Stimulated activated CD4-positive, alpha-beta T cell treated with anti-CD3 and anti-CD28 coated beads, Interleukin-4, amount 100 ng/mL, for 24 hours (primary cell): ENCODE measurements at places on chromosomes 13 and 19.
A peak's percentile ranks its signal among the peaks of the same experiment; 100 is the strongest.

GRCh38 chr13:80086304-80086721 is 254.6 kb downstream of the SPRY2 start:
- no peak for DNase-seq

GRCh38 chr19:18507727-18508440 is 14.0 kb downstream of the ELL start:
- DNase-seq = no peak

DNA sequence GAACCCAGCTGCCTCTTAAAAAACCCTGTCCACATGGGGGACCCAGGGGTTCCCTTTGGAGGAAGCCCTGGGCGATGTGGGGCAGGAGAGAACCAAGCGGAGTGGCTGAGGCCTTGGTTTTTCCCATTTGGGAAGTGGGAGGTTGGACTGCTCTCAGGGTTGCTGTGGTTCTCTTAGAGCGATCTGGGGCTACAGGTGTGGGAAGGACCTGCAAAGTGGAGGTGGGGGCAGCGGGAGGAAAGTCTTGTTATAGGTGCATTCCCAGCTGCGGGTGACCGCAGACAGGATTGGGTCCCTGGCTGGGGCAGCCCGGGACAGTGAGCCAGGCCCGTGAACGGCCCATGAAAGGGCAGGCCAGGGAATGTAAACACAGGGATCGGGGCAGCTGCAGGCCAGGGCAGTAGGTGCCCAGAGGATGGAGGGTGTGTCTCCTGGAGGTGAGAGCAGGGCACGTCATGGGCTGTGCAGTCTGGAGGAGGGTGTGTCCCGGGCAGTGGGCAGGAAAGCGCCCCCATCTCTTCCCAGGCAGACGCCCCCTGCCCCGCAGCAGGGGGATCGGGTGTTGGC is 814 bp downstream of the SLC25A23 start:
- DNase-seq = no peak

GRCh38 chr13:97212601-97213040 is 9.5 kb upstream of the MBNL2 start:
- DNase-seq = no peak

DNA sequence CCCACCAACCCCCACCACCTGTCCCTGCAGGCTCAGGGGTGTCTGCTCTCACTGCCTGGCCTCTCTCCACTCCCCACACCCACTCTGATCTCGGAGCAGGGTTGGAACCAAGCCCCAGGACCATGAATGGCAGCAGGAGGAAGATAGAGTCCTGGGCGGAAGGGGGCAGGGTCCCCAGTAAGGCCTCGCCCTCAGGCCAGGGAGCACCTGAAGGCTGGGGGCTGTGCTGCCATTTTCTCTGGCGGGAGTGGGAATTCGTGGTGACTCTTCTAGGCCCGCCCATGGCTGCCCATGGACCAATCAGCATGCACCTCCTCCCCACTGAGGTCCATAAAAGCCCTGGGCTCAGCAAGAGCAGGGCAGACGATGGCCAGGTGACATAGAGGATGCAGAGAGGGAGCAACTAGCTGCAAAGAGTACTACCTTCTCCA is 25.0 kb downstream of the KBTBD6 start:
- DNase-seq = no peak

GRCh38 chr19:1884719-1885334 is 469 bp downstream of the ABHD17A start:
- DNase-seq = no peak

DNA sequence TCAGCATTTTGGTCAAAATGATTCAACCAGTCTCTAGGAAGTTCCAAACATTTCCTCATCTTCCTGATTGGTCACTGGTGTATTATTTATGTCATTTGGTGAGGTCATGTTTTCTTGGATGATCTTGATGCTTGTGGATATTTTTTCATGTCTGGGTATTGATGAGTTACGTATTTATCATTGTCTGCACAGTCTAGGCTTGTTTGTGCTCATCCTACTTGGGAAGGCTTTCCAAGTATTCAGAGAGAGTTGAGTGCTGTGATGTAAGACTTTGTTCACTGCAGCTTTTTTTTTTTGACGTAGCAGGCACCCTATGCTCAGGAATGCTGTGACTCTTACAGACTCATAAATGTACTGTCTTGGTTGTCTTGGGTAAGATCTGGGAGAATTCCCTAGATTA is 509.5 kb downstream of the SLITRK1 start:
- DNase-seq = no peak

DNA sequence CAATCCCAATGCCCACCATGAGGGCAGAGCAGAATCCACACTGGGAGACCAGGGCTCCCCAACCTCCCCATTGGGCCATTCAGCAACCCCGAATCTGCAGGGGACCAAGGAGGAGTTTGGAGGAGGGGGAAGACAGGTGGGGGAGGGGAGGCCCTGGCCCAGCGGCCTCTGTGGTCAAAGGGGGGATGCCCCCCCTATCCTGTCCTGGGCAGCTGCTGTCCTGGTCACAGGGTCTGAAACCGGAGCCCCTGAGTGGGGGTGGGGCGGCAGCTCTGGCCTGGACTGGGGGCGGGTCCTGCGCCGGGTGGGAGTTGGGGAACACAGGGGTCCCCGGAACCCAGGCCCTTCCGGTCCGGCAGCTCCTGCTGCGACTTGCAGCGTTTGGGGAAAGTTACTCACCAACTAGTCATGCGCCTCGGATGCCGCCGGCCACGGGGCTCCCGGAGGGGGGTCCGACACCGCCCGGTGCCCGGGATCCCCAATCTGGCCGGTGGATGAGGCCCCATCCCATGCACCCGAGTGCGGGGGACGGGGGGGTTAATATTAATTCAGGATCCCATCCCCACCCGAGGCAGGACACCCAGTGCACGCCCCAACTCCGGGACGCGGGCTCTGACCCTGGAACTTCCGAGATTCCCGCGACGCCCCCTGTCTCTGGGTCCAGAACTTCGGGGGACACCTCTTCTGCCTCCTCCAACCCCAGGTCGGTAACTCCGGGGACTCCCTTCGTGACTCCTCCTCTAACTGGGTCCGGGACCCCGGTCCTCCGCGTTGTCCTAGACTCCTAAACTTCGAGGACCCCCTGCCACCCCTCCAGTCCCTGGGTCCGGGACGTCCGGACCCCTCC is 872 bp downstream of the HOMER3 start:
- no peak for DNase-seq

GRCh38 chr19:55632463-55632834 is 8.1 kb upstream of the ZNF784 start:
- peak; percentile 95 for DNase-seq

DNA sequence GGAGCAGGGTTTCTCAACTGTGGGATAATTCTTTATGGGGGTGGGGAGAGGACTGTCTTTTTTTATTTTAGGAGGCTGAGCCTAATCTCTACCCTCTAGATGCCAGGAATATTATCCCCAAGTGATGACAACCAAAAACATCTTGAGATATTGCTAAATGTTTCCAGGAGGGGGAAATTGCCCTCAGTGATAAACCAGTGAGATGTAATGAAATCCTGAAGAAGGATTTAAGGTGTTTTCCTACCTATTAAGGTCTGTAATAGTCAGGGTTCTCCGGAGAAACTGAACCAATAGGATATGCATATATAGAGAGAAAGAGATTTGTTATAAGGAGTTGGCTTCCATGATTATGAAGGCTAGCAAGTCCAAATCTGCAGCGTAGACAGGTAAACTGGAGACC is 208.3 kb upstream of the MIR17HG start:
- DNase-seq = no peak

- DNase-seq = peak; percentile 85
Measured at GRCh38 chr19:39406656-39407409, at the start of gene ZFP36. Gene ZFP36 (plus strand): TSS chr19:39406847. CDS start chr19:39406905, 58 bp downstream.

DNA sequence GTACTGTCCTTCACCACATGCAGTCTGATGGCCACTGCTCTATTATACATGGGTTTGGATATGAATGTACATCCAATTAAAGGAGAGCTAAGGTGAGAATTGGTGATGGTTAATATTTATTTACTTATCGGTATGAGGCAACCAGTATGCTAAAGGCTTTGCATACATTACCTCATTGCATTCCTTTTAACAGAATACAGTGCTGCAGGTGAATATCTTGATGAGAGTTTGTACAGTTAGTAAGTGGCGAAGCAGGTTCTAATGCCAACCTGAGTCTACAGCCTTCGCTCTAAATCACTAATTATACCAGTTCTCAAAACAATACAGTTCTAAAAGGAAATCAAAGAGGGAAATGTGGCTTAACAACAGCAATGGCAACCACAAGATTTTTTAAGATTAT is 284.1 kb downstream of the ITGBL1 start:
- no peak for DNase-seq

- DNase-seq = no peak
Measured at GRCh38 chr13:45949161-45949560, 97.6 kb upstream of the SIAH3 start.

- no peak for DNase-seq
Measured at GRCh38 chr13:99335603-99336002, 28.4 kb upstream of the GPR183 start.

DNA sequence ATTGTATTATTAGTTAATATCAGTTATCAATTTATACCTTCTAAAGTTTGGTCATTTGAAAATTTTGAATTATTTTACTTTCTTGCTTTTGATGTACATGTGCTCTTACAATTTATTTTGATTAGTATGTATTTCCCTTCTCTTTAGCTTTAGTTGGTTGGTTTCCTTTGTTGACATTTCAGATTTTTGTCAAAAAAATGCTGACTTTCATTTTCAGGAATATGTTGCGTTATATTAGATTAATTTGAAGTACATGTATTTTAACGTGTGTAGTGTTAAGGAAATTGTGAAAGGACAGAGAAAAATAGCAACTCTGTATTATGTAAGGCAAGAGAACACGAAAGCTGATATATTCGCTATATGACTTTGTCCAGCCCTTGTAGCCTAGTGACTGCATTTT is 342.9 kb upstream of the SLITRK6 start:
- DNase-seq = no peak

GRCh38 chr19:36605877-36606478 is 865 bp downstream of the ZNF382 start:
- no peak for DNase-seq

DNA sequence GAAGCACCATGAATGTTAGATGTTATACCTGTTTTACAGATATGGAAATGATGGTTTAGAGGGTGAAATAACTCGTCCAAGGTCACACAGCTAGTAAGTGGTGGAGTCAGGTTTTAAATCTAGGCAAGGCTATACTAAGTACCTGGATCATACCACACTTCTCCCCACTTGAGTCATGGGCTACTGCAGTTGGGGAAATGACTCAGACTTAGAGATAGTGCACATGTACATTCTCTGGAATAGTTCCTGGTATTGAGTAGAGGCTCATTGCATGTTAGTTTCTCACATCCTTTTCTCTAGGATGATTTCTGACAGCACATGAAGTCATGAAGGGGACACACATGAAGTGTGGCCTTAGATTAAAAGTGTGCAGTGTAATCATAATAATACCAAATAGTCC is 76.2 kb upstream of the TNFSF11 start:
- DNase-seq = peak; percentile 26

- no peak for DNase-seq
Measured at GRCh38 chr19:45939792-45940514, 25.4 kb upstream of the NANOS2 start.

DNA sequence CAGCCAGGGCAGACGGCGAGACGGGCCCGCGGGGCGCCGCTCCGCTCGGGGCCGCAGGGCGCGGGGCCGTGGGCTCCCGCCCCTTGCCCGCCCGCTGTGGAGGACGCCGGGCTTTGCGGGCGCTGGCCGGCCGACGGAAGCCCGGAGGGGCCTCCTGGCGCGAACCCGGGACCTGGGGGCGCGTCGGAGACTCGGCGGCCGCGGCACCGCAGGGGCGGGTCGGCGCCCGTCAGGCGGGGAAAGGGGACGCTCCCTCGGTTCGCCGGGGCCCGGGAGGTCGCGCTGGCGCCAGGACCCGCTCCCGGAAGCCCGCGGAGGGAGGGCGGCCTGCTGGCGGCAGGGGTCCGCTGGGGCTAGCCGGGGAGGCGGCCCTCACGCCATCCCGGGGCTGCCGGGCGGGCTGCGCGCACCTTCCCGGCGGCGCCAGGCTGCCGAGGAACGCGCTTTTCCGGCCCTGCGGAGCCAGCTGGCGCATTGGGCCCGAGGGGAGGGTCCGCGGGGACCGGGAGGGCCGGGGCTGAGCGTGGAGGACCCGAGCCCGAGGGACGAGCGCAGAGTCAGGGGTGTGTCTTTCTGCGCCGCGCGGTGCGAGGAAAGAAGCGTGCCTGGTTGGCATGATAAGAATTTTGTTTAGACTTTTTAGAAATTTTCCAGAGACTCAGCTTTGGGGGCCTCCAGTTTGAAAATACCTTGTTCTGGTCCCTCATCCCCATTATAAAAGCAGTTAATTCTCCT is 511 bp downstream of the GARRE1 start:
- peak; percentile 24 for DNase-seq

DNA sequence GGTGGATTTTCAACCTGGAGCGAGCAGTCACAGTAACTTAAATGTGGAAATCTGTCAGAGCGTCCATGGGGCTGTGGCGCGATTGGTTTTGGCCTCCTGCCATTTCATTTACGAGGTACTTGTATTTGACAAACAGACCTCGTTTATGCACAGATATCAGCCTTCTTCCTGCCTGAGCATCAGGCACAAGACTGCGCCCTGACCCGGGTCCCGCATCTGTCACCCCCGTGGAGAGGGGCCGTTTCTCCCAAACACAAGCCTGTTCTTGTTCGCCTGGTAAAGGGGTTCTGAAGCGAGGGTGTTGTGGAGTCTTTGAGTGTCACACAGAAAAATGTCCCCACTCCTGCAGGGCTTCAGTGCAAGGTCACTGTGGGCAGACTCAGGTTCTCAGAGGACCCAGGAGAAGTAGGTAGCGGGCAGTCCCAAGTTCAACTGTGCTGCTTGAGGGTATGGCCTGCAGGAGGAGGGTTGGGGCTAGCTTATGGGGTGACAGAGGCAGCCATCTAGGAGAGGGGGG is 202.3 kb downstream of the URI1 start:
- no peak for DNase-seq

DNA sequence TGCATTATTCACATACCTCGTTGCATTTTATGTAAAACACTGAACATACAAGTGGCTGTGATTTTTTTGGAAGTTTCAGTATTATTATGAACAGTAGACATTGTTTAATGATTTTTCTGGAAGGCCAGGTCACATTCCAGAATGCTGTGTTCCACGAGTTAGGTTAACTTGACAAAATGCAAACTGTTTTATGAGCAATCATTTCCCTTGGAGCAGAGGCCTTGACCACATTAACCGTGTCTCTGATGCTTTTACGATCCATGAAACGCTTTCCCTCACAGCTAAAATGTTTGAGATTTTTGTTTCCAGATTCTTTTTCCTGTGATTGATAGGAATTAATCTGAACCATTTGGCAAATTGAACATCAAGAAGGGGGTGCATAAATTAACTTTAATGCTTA is 57.8 kb downstream of the MBNL2 start:
- no peak for DNase-seq

GRCh38 chr13:67549331-67549730 is 319.2 kb upstream of the PCDH9 start:
- no peak for DNase-seq

GRCh38 chr19:13152356-13152973 is 2.3 kb downstream of the IER2 start:
- no peak for DNase-seq

- DNase-seq = no peak
Measured at GRCh38 chr19:5397804-5398692, 57.2 kb upstream of the ZNRF4 start.

- no peak for DNase-seq
Measured at GRCh38 chr13:114140131-114140905, 7.9 kb upstream of the RASA3 start.

GRCh38 chr13:113926951-113927660 is 46.8 kb downstream of the C13orf46 start:
- no peak for DNase-seq

GRCh38 chr13:24146961-24147569 is 13.5 kb upstream of the SPATA13 start:
- no peak for DNase-seq
